GM10248 (cell line): ENCODE measurements at places on chromosomes 2 and 18.

- DNase-seq = no peak
These were observed 41.8 kb downstream of the SNED1 start for GRCh38 chr2:241040081-241040803.

- no peak for DNase-seq
These were observed 42.4 kb upstream of the ACKR3 start for GRCh38 chr2:236527159-236527630.

- peak; percentile 44 for DNase-seq
These were observed 212.6 kb downstream of the TNS1 start for GRCh38 chr2:217790195-217790594.

DNA sequence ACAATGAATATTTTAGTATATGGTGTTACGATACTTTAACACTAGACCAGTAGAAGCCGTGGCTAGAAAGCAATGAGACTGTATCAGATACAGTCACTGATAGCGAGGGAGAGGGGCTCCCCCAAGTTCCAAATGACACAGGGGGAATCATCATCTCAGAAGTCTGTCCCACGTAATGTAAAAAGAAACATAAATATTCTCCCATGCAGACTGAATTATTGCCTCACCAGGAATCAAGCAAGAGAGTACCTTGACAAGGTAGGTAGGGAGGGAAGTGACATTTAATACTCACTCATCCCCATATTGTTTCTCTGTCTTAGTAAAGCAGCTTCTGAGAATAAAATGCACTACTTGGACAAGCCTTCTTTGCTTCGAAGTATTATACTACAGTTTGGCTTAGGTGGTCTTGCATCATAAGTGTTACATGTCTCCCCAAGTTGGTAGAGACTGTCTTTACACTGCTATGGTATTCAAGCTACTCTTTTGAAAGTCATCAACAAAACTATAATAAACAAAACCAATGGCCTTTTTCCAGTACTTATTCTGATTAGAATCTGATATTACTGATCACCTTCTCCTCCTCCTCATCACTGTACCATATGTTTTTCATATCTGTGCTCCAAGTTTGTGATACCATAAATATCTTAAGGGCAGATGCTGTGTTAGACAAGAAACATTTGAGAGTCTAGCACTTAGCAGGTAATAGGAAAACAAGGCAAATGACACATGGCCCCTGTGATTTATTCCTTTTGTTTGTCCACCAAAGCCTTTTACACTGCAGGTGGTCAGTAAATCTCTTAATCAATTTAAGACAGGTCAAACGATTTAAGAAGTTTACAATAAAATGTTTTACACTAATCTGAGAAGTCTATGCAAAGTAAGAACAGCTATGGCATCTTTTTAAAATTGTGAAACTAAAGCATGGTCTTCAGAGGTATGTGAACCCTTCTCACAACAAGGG, 2.7 kb downstream of the LAPTM4A start:
- DNase-seq = no peak

- DNase-seq = no peak
These were observed 172.9 kb downstream of the WDR7 start for GRCh38 chr18:56823986-56824565.

- DNase-seq = no peak
These were observed 84.1 kb upstream of the NCKAP5 start for GRCh38 chr2:133652398-133652797.

GRCh38 chr2:229582151-229582550, 132.2 kb downstream of the DNER start:
- no peak for DNase-seq

DNA sequence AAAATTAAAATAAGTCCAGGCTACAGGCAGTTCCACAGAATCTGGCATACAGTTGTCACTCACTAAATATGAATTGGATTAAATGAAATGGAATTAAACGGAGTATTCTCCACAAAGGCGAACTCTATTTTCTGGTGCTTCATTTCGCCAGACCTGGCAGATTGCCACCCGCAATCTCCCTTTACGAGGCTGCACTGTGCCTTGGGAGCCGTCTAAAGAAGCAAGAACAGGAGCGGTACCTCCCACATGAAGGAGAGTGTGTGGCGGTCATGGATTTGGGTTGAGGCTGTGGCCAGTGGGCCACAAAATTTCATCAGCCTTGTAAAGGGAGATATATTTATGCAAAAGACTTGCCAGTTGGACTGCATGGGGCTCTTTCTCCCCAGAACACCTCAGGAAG, 151.0 kb downstream of the OSR1 start:
- DNase-seq = no peak

GRCh38 chr2:154336201-154336600, 362.3 kb upstream of the KCNJ3 start:
- DNase-seq = no peak

DNA sequence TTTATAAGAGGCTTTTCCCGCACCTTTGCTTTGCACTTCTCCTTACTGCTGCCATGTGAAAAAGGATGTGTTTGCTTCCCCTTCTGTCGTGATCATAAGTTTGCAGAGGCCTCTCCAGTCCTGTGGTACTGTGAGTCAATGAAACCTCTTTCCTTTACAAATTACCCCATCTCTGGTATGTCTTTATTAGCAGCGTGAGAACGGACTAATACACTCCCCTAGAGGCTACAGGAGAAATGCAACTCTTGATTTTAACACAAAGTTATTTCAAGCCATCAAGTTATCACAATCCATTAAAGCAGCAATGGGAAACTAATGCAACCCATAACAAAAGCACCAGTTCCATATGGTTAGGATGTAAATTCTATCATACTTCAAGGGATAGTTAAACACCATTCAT, 1378.8 kb upstream of the DDX18 start:
- DNase-seq = no peak

DNA sequence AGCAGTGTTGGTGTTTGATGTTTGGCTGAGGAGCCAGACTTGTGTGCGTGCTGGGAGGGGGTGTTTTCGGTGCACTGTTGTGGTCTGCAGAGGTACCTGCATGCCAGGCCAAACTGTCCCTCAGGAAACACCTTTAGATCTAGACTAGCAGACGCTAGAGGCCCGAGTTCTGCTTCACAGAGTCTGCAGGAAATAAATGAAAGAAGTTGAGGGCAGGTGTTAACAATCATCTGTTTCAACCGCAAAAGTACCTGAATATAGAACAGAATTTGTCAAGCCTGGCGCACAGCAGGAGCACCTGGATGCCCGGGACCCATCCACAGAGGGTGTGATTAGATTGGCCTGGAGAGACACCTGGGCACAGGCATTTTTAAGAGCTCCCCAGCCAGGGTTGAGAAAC, 40.5 kb upstream of the REL start:
- no peak for DNase-seq

- DNase-seq = peak; percentile 10
These were observed at the start of gene BOLL for GRCh38 chr2:197784956-197785941. Gene BOLL, minus strand, starts transcription at chr2:197785319. Its CDS starts 3,469 bp downstream, at chr2:197781850.

DNA sequence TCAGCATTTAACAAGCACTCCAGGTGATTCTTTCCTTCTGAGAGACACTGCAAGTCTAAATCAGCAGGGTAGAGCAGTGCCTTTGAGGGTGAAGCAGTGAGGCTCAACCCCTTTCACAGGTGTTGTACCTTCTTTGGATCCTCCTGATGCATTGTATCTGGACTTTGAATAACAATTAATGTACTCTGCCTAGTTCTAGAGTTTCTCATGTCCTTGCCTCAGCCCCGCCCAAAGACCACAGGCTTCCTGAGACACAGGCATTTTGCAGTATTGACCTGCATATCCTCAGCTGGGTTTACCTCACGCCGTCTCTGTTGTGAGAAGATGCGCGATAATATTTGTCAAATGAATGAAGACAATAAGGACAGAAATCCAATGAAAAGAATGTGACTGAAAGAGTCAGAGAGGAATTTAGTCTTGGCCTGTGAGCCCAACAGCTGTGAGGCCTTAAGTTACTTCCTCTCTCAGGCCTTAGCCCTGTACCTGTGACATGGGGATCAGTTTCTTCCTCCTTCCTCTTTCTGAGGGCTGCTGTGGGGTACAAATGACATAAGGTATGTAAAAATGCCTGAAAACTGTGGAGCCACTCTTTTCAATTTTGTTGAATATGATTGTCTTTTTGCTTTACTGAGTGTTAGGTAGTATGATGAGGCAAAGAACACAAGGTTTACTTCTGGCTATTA, 43.7 kb downstream of the WIPF1 start:
- DNase-seq = peak; percentile 48

- no peak for DNase-seq
These were observed 5.8 kb upstream of the PMAIP1 start for GRCh38 chr18:59893971-59894370.

- DNase-seq = no peak
These were observed 188.9 kb downstream of the NDUFA10 start for GRCh38 chr2:239836021-239836765.

GRCh38 chr18:42929857-42930256, 185.6 kb downstream of the RIT2 start:
- no peak for DNase-seq

GRCh38 chr18:70373042-70373519, 84.2 kb downstream of the SOCS6 start:
- no peak for DNase-seq

- no peak for DNase-seq
These were observed 13.4 kb upstream of the GLS start for GRCh38 chr2:190867212-190867611.

DNA sequence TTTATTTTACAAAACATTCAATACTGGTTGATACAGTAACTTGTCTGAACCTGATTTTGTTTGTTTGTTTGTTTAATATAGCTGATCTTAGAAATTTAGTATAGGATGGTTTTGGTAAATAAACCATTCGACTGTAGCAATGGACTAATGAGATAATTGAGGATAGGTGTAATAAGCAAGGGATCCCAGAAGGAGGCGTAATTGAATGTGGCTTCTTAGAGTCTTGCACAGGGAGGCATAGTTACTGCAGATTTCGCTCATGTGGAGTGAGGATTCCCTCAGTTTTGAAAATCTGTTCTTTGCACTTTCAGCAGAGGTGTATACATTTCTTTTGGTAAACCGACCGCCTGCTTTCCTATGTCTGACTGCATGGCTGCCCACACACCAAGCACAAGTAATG, 709.6 kb downstream of the SOCS6 start:
- no peak for DNase-seq

DNA sequence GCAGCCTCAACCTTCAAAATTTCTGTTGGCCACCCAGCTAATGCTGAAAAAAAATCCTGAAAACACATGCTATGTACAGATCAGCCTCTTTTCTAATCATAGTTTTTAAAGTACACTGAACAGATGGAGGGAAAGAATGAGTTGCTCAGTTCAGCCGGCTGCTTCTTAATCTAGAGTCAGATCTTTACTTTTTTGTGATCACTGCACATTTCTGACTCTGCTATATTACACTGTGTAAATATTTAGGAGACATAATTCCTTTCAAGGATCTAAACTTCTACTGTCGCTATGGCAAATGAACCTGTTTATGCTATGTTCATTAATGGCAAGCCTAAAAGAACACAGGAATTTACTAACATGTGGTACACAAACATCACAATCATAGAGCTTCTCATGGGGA, 114.2 kb downstream of the SRBD1 start:
- DNase-seq = no peak

DNA sequence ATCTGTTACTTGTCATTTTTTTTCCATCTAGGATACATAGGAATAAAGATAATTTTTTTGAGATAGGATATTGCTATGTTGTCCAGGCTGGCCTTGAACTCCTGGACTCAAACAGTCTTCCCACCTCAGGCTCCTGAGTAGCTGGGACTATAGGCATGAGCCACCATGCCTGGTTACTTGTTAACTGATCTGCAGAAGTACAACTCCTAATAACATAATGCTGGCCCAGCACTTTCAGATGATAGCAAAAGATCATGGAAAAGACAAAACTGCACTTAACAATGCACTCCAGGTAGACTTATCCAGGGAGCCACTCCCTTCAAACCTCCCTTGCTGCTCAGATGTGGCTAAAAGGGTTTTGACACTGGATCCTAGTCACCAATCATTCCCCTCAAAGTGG, 11.4 kb upstream of the CTDP1 start:
- DNase-seq = no peak

GRCh38 chr2:122748552-122749011, 993.1 kb downstream of the TSN start:
- DNase-seq = no peak

DNA sequence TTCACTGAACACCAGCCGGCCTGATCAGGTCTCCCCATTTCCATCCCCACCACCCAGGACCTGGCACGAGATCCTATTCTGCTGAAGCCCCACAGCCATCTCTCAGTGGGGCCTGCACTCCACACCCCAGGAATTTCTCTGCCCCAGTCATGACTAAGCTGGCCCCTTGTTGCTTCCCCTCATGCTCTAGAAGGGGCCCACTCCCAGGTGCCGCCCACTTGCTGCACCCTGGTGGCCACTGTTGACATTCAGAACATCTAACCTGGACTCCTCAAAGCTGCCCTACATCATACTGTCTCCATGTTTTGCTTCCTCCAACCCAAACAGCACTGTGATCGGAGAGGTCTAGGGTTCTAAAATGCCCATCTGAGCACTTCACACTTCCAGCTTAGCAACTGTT, 90.7 kb upstream of the KLHL29 start:
- no peak for DNase-seq

DNA sequence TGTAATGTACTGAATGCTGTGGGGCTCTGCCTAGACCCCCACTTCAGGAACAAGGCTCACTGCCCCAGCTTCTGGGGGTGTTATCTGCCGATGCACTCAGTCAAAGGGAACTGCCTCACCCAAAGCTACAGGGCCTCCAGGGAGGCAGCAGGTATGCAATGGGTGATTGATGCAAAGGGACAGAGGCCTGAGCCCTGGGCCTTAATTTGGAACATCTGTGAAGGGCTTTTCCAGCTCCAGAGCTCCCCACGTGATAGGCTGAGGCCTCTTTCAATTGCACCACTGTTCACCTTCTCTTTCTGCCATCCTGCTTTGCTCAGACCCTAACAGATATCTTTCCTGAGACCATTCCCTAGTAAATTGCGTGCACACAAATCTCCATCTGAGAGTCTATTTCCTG, 131.0 kb downstream of the ATL2 start:
- no peak for DNase-seq

GRCh38 chr2:147546109-147546508, 298.7 kb upstream of the ACVR2A start:
- DNase-seq = no peak

DNA sequence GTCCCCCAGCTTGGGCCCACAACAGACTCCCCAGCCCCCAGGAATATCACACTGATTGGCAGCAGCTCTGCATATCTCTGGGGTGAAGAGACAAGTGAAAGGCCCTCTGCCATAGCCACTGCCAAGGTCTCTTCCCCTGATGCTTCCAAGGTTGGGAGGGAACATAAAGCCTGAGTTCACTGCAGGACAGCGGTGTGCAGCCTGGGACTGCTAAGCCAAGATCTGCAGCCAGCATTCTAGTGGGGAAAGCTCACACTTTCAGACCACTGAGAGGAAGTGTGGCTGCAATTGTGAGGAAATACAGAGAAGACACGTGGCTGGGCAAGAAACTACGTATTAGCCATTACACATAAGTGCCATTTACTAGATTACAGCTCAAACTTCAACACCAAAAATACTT, 100.7 kb downstream of the MAIP1 start:
- DNase-seq = no peak

DNA sequence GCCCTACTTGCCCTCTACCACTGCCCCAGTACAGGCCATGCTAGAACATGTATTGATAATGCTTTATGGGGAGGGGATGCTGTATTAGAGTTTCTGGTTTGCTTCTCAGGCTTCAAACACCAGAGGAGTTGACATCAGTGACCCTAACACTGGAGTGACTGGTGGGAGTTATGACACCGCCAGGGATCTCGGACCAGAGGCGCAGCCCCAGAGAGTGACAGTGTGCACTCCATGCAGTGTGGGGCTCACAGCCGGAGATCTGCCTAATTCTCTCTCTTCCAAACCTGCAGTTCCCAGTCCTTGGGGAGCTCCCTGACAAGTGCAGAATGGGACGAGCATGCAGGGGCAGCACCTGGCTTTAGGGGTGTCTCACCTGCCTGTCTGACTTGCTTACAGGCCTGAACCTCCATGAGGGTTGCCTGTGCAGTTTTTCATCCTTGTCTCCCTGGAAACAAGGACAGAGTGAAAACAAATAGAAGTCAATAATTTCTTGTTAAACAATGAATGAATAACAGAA, 244.9 kb upstream of the MYT1L start:
- DNase-seq = no peak
